ENCODE measurements at places on chromosomes 7 and 10.

GRCh38 chr7:23184709-23185359 lies 3.0 kb downstream of the NUP42 start:
- DNase-seq = peak; percentile 55

- DNase-seq = no peak
These were observed 69.6 kb downstream of the SHOC2 start for GRCh38 chr10:110989016-110989415.

DNA sequence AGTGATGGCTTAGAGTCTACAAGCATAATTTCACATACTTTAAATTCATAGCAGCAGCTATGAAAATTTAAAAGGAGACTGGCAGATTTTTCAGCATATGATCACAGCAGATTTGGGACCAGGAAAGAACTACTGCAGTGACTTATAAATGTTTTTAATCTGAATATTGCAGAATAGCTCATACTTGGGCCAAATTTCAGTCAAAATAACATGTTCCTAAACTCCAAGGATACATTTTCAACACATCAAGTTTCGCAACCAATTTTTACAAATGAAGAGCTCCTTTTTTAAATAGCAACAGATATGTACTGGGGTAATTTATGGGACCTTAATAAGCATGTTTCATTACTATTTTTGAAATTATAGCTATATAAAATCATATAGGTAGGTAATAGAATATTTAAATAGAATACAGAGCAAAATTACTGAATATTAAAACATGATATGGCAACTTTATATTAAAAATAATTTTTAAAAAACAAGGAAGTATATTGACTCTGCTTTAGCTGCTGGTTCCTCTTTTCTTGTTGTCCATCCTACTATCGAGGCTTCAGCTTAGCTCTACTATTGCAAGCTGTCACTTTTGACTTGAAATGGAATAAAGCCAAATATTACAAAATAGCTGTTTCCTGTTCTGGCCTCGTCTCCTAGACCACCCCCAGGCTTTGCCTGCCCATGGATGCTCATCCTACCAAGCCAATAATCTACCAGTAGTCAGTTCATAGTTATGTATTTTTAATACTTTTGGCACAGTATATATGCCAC lies 123.1 kb downstream of the NRBF2 start:
- DNase-seq = no peak

DNA sequence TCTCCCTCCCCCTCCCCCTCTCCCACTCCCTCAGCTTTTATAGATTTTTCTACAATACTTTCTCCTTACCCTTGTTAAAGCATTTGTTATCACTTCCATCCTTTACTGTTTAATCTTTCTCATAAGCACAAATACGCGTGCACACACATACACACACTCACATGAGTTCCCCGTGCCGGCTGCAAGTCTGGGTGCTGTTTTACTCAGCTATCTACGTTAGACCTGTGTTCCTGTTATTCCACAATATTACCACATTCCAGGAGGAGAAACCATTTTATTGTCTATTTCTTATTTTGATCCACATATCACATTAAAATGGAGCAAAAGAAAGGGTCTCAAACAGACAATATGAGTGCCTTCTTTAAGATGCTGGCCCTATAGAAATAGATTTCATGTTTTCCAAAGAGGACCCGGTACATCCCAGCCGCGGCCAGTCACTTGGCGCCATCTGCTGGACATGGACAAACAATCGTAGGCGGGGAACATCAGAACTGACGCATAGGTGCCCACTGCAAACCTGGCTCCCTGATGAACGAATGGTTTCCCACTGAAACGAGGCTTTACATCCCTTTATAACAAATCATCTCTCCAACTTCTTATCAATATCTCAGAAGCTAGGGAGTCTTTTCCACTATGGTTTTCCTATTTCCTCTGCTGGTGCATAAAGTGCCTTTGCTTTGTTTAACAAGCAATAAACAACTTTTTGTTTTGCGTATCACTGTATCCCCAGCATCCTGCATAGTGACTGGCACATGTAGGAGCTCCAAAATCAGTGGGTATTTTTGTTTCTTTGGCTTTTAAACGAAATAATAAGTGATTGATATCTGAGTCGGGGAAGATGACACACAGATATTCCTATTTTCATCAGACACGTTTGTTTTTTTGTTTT lies 25.2 kb upstream of the OPTN start:
- DNase-seq = peak; percentile 37

- no peak for DNase-seq
These were observed 355.3 kb downstream of the TCERG1L start for GRCh38 chr10:130956251-130956650.

GRCh38 chr10:130553826-130554225 lies 417.6 kb downstream of the GLRX3 start:
- no peak for DNase-seq

GRCh38 chr10:46992803-46993561 lies 81.8 kb downstream of the PTPN20 start:
- DNase-seq = no peak

Data from PC-9 (cell line).